GM20000 (cell line): ENCODE measurements at places on chromosomes 4 and X.

- no peak for DNase-seq
These were observed 85.3 kb downstream of the HCCS start for GRCh38 chrX:11196476-11196875.

- no peak for DNase-seq
These were observed at the start of gene FAM47B for GRCh38 chrX:34942496-34942895. TSS of gene FAM47B (plus strand) at chrX:34942796. CDS start at chrX:34942832, 36 bp downstream.

DNA sequence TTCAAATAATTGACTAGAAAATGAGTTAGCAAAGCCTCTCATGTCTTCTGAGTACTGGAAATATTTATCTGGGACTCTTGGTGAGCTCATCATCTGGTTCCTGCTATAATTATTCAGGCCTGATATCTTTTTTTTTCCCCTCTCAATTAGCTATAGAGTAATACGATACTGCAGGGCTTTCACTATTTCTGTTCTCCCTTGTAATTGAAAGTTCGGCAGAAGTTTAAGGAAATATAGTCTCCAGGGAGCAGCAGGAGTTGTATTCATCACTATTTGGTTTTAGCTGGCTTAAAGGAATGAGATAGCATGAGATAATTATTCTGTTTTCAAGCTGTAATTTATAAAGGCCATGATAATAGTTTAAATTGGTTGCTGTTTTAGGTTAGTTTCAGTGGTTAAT lies 378.6 kb upstream of the EPHA5 start:
- DNase-seq = no peak

DNA sequence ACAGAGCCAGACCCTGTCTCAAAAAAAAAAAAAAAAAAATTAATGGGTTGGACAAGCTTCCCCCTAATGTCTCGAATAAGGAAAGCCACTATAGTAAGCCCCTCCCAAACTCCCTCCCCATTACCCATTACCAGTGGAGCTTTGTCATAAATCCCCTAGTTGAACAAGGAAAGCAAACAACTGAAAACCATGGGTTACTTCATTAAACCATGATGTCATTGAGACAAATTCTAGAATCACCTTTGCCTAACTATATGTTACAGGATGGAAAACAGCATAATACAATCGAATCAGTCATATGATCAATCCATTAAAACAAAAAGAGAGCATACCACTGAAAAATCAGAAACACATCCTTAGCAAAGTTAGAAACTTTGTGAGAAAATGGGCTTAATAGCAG lies 8.2 kb downstream of the ARAP2 start:
- no peak for DNase-seq

DNA sequence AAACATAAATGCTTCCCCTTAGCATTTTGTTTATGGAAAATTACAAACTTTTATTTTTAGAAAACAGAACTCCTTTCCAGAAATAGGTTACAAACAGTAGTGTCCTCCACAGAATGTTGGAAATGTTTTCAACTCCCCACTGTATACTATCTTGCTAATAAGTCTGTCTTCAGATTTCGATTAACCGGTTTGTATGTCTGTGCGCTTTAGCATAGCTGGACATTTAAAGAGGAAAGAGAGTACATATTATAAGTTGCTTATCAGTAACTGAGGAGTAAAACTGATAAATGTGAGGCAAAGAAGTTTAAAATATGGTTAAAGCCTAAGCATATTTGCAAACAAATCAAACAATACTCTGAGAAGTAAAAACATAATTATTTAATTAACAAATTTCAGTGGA lies 3.4 kb downstream of the CXCL8 start:
- DNase-seq = no peak

DNA sequence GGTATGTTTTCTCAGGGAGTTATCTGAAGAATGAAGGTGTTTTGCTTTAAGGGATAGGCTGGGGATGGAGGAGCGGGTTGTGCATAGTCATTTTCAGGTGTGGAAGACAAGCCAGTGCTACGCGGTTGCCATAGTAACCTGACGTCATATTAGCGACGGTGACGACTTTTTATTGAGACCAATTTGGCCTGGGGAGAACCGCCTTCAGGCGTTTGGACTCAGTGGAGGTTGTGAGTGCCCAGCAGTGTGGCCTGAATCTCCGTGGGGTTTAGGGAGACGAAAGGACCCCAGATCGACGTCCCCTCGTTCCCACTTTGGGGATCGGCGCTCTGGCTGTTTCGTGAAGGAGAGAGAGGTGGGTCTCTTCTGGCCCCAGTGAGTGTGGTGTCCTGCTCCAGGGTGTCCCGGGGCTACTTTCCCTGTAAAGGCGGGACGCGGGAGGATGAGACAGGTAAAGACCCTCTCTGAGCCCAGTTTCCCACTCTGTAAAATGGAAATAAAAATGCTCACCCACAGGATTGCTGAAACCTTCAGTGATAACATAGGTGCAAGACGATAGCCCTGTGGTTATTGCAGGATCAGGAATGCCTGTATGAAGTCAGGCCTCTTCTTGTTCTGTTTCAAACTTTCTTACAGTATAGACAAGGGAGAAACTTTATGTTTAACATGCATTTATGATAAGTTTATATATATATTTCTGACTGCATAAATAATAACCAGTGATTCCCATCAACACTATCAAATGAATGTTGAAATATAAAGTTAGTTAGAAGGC lies 48.6 kb downstream of the GPRASP3 start:
- DNase-seq = peak; percentile 68

DNA sequence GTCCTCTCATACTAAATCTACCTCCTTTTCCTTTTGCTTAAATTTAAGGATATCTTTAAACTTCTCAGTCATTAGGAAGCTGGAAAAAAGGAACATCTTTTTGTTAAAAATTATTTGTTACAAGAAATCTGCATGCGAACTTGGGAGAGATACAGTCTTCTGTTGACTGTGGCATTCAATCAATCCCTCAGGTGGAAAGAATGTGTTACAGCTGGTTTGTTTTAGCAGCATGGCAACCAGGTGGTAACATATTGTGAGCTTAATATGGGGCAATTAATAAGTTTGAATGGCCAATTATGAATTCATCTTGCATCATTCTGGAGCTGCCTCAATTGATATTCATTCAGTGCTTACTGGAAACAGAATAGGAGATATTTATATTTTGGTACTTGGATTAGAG lies 135.0 kb downstream of the GC start:
- no peak for DNase-seq

- no peak for DNase-seq
These were observed 98.4 kb upstream of the ACSL4 start for GRCh38 chrX:109831326-109831985.

DNA sequence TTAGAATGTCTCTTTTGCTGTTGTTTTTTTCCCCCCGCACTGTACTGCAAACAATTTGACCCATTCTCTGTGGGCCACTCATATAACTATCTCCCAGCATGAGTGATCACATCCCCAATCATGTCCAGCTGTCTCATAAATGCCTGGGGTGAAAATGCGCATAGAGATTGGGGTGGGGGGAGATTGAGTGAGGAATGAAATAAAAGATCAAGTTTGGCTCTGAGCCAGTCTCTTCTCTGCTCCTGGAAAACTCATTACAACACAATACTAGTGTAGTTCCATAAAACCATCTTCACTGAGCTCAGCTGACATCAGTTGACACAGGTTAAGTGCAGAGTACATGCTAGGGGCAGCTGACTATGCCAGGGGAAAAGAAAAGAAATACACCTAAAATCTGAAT lies 96.9 kb downstream of the EGF start:
- DNase-seq = no peak

DNA sequence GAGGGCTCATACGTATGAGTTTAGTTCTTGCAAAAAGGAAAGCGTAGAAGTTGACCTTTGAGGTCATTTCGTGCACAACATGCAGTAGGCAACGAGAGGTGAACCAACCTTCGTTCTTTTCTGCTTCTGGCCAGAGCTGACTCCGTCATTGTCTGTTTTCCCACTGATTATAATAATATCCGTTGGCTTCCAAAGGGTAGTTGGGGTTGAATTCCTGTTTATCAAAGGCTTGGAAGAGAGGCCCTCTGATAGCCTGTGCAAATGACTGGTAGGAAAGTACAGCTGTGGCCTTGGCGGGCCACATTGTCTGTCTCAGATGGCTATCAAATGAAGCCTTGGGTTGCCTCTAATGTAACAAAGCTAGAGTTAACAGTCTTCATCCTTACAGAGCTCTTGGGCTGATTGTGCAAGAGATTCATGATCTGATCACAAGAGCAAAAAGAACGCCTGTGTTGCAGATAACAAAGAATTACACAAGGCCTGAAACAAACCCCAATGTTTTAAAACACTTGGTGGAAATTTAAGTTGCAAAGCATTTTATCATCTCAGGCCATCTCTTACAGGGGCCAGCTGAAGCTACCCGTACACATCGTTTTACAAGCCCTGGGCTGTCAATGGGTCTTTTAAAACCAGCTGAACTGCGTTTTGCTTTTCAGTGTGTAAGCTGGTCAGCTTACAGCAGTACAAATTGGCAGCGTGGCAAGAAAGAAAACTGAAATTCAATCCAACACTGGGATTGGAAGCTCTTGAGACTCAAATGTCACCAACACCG lies 46.1 kb upstream of the FAM9C start:
- DNase-seq = no peak

- DNase-seq = no peak
These were observed 44.5 kb upstream of the PDGFRA start for GRCh38 chr4:54184581-54184980.

DNA sequence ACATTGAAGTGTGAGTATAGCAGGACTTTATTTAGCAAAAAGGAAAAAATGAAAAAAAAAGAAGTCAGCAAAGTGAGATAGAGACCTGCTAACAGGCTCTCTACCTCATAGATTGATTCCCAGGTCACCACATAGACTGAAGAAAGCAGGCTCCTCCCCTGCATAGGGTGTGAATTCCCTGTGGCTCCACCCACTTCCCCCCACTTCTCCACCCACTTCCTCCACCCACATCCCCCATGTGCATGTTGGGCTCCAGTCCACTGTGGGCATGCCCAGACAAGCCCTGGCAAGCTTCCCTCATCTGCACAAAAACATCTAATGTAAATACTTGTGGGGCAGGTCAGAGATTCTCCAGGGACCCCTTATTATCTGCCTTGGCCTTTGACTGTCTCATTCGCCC lies 97.8 kb downstream of the TMEM47 start:
- peak; percentile 0 for DNase-seq

DNA sequence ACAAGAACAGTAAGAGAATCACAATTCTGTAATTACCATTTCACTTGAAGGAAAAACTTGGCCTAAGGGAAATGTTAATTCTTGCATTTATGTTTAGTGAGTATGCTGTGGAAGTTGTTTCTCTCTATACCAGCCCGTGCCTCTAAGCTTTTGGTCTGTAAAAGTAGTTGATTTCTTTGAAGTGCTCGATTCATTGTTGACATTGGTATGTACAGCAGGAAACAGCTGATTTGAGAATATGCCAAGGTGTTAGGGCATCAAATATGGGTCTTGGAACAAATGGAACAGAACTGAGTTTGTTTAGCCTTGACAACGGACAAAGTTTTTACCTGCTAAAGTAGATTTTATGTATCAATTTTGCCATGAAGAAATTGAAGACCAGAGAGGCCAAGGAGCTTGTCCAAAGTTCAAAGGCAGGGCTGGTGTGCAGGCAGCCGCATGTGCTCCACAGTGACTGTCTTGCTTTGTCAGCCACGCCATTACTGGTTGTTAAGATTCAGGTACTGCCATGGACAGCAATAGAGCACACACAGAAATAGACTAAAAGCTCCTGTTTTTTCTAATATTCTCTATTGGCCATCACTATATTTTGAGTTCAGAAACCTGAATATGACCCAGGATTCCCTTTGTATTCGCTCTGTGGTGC lies 75.5 kb upstream of the TLR3 start:
- DNase-seq = no peak

- DNase-seq = no peak
These were observed 82.4 kb downstream of the SLC2A9 start for GRCh38 chr4:9938933-9939332.

GRCh38 chrX:66635360-66635759 lies 3.5 kb downstream of the EDA2R start:
- DNase-seq = no peak

- no peak for DNase-seq
These were observed 562.2 kb upstream of the SLIT2 start for GRCh38 chr4:19689511-19689910.

- no peak for DNase-seq
These were observed 232.0 kb downstream of the SNCA start for GRCh38 chr4:89604951-89605350.

- no peak for DNase-seq
These were observed 683.5 kb downstream of the TRIML1 start for GRCh38 chr4:188822698-188823097.

DNA sequence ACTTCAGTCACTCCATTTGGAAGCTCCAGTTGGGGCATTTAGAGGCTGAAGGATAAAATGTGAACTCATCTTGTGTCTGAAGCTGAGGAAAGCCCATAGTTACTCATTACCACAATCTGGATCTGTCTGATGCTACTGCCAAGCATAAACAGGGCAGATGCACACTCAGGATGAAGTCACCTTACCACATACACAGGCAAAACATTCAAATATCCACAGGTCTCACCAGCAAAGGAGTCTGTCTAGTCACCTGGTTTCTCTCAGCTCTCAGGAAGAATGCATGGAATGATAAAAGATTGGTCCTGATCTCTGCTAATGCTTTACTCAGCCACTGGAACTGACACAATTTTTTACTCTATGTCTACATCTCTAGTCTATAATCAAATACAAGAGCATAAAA lies 13.0 kb upstream of the ODAPH start:
- DNase-seq = no peak

DNA sequence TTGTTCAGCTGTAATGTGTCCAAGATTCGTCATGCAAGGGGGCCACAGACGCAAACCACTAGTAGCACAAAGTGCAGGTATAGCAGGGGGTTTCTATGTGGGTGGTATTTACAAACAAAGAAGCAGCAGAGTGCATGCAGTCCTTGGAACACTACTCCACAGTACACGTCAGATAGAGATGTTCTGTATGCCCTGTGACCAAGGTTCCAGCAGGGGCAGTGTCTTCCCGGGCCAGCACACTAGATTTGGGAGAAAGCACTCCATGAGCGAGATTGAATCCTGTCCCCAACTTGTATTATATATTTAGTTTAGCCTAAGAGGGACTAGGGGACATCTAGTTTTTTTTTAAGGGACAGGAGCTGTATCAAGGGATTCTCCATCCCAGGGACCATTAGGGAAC lies 54.4 kb upstream of the ESX1 start:
- DNase-seq = no peak

DNA sequence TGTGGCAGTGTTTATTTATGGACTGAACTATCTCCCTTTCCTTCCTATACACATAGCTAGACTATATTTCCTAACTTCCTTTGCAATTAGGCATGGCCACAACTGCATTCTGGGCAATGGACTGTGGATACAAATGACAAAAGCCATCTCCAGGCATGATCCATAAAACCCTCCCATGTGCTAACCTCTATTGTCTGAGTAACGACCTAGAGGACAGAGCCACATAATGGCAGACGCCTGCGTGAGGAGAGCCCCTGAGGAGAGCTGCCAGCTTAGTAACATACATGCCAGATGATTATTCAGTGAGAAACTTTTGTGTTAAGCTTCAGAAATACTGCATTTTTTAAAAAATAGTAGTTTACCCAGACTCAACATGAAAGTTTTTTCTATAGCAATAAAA lies 142.9 kb downstream of the ADGRA3 start:
- DNase-seq = no peak

- DNase-seq = peak; percentile 18
These were observed 106.8 kb downstream of the CLNK start for GRCh38 chr4:10577508-10578426.

- peak; percentile 27 for DNase-seq
These were observed 781 bp upstream of the SPON2 start for GRCh38 chr4:1172971-1173757.

- no peak for DNase-seq
These were observed 74.9 kb upstream of the SCML1 start for GRCh38 chrX:17662391-17662790.

GRCh38 chr4:81833576-81833975 lies 361.9 kb upstream of the RASGEF1B start:
- DNase-seq = no peak
